Skeletal muscle cell (primary cell): ENCODE measurements at places on chromosomes 4 and X.

DNA sequence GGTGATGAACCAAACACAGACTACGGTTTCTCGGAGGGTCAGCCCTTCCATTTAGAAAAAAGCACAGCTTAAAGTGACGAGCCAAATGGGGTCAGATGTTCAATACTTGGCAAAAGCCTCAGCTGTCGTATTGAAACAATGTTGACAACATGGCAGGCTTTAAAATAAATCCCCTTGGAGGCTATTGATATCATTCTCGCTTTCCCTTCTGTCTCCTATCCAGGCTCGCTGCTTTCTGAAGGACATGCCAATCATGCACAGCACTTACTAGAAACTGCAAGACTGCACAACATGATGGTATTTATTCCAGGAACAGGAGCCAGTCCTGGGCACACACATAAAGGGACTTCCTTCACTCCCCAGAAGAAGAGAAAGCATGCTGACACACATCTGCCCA, 137.9 kb downstream of the SLC7A11 start:
- DNase-seq, result no peak

DNA sequence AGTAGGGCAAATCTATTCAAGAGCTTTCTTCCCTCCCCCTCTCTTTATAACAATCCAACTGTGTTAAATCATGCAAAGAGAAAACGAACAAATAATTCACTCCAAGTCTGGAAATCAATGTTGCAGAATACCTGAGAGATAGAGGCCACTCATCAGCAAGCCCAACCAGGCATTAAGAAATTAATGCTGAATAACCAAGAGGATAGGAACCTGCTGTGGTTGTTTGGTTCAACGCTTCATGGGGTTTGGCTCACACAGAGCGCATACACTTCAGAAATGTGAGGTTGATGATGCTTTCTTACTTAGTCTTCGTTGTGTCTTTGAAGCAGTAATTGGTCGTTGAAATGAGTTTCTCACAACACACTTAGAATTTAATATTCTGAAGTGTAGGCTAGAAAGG, 1540.0 kb upstream of the PABPC4L start:
- no peak for DNase-seq

- DNase-seq, result no peak
Measured at GRCh38 chr4:150007512-150007911, 70.7 kb upstream of the DCLK2 start.

- DNase-seq, result no peak
Measured at GRCh38 chr4:127238956-127239475, 393.7 kb upstream of the INTU start.

- DNase-seq, result peak; percentile 59
Measured at GRCh38 chr4:119729835-119730670, 101.4 kb upstream of the PDE5A start.

- no peak for DNase-seq
Measured at GRCh38 chr4:155819066-155819465, 47.0 kb downstream of the ASIC5 start.

- no peak for DNase-seq
Measured at GRCh38 chr4:87975466-87975865, at the start of gene SPP1. SPP1 (plus strand) TSS chr4:87975714; CDS start chr4:87976896, 1,182 bp downstream.

DNA sequence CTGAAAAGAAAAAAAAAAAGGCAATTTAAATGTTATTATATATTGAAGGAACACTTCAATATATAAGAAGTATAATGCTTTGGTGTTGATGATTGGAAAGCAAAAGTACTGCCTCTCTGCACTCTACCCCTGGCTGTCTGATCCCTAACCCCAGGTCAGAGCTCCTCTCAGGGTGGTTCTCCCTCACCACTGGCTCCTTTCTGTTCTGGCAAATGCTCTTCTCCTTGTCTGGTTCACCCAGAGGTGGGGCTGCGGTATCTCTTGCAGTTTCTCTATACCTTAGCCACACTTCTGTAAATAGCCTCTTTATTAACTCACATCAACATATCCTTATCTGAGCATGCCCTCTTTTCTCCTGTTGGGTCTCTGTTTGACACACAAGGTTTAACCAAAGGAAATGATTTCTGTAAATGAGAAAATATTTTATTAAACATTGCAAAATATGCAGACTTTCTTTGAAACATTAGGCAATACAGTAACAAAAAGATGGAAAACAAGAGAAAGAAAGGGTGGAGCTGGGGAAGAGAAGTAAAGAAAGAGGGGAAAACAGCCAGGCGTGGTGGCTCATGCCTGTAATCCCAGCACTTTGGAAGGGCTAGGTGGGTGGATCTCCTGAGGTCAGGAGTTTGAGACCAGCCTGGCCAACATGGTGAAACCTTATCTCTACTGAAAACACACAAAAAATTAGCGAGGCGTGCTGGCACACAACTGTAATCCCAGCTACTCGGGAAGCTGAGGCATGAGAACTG, 45.7 kb downstream of the ING2 start:
- DNase-seq, result no peak

DNA sequence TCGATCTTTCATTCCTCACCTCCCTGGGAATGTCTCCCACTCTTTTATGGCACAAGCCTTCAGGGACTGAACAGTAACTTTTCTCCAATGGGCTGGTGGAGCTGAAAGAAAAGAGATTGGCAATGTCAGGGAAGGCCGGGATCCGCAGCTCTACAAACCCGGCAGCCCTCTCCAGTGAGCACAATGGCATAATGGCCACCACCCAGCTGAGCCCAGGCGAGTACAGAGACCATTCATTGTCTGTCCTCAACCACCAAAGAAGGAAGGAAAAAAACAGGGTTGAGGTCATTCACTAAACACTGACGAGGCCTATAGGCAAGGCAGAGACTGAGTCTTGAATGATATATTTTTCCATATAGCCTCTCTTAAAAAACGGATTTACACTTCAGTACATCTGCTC, 3.6 kb downstream of the GEMIN8 start:
- DNase-seq, result no peak

- DNase-seq, result peak; percentile 71
Measured at GRCh38 chrX:23901060-23901459, 6.7 kb downstream of the APOO start.

GRCh38 chr4:7632971-7633370, 198.2 kb upstream of the PSAPL1 start:
- DNase-seq, result no peak

DNA sequence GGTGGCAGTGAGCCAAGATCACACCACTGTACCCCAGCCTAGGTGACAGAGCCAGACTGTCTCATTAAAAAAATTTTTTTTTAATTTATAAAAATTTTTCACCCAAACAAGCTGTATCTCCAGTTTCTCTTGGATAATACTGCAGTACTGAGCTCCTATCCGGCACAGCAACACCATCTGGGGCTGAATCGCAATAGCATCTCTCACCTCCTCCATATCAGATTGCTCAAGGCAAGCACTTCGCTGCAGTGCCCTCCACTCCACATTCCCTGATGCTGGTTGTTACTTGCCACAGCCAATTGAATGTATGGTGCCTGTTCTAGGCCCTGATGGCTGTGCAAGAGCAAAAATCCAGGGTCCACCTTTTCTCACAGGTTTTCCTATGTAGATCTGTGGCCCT, 69.3 kb upstream of the FAM241A start:
- DNase-seq, result no peak

GRCh38 chr4:8853249-8853648, 18.4 kb downstream of the HMX1 start:
- DNase-seq, result no peak

DNA sequence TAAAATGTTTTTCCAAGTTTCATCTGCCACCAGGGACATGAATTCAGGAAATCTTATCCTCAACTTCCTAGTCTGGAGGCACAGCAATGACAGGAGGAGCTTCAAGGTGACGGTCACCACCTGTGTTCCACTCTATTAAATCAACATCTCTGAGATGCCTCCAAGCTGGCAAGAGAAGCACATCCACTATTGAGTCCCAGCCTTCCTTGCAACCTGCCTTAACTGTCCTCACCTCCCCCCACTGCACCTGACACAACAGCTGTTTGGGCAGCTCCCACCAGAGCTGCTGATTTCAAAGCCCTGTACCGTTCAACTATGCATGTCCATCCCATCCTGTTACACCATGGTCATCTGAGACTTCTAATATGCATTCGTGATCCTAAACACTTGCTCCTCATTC, 123.4 kb downstream of the COL25A1 start:
- no peak for DNase-seq

DNA sequence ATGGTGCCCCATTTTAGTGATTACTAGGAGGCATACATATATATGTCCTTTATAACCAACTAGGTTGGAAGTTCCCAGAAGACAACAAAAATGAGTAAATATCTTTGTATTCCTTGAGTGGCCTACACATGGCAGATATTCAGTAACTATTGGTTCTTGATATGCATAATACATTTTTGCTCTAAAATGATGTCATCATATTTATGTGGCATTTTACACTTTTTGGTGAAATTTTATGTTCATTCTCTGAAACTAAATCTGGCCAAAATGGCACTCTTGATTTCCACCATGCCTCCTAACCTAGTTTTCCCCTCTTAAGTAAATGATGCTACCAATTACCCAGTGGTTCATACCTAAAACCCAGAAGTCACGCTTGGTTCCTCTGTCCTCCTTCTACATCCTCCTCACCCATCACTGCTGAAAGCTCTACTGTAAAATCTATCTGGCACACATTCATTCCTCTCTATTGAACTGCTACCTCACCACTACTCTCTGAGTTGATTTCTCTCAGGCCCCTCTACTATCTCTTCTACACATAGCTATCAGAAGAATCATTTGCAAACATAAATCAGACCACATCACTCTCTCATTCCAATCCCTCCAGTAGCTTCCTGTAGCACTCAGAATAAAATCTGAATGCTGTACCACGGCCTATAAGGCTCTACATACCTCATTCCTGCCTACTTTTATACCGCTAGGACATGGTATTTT, 13.4 kb downstream of the SLC10A7 start:
- no peak for DNase-seq

DNA sequence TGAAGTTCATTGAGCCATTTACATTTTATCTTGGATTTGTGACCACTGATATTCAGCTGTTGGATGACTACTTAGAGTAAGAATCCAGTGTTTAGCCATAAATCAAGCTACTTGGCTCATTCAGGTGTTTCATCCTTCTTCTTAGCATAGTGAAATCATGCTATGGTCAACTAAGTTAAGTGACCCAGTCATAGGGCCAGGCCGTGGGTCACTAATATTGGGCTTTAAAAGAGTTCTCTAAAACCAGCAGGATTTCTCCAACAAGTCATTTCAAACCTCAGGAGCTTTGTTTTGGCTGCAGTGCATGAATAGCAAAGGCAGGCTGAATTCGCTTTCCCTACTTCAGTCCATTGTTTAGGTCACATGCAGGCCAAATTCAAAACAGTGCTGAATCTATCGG, 181.0 kb downstream of the MAML3 start:
- DNase-seq, result no peak

GRCh38 chrX:105313596-105313995, 93.1 kb upstream of the TEX13A start:
- no peak for DNase-seq

DNA sequence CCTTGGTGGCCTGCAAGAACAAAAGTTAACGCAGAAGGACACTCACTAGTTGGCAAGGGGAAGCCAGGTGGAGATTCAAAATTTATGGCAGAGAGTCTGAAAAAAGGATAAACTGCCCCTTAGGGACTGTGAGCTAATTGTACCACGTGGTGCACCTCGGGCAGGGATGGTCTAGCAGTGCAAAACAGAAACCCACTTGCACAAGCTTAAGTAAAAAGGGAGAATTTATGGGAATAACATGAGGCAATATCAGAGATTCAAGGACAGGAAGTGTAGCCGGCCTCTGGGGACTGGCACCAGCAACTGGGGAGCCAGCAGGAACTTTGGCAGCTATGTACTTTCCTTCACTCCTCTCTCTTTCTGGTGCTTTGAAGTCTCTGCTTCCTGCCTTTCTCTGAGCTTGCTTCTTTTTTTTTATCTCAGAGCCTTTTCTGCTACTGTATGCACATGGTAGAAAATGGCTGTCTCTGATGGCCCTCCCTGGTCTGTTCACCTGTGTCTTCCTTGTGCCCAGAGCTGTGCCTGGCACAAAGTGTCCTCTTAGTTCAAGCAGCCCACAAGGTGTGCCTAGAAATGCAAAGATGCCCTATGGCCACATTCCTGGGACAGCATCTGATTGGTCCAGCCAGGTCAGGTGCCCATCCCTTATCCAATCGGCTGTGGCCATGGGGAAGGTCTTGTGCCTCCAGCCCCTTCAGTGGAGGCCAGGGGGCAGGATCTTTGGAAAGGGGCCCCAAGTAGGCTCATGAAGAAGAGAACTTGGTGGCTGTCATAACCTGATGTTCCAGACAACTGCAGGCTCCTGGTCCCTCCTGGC, 114.8 kb upstream of the ATP6AP2 start:
- no peak for DNase-seq

DNA sequence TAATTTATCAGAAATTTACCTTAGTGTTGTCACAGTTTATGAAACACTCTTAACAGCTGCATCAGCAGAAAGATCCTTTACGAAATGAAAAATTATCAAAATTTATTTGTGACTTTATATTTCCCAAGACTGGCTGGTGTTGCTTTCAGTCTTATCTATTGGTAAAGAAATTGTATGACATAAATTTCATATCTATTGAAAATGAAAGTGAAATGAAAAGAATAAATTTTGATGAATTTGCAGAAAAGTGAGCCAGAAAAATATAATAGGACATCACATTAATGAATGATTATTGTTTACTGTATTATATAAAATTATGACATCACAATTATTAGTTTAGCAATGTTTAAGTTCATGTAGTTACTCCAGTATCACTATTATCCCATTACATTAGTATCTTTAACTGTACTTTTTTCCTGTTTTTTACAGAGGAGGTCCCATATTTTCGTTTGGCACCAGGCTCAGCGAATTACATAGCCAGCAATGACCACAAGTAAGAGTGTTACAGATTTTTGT, 13.2 kb upstream of the TMEM165 start:
- DNase-seq, result no peak

DNA sequence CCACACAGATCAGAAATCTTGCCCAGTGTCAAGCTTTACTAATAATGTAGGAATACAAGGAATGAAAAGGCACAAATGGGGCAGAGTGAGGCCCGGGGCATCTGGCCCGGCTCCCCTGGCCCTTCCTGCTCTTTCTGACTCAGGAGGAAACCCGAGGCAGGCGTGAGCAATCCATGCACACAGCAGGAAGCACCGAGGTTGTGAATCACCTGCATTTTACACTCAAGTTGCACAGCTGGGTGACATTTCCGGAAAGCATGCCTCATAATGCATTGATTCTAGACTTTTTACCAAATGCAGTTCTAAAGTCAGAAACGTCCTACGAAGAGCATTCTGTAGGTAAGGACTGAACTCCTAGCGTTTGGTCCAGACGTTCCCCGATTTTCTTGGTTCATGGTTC, 38.9 kb downstream of the PRIMPOL start:
- DNase-seq, result peak; percentile 65

GRCh38 chrX:124231451-124231759, 101.1 kb upstream of the TEX13D start:
- DNase-seq, result no peak

- no peak for DNase-seq
Measured at GRCh38 chr4:118177126-118177525, 142.8 kb downstream of the NDST3 start.

GRCh38 chr4:48118081-48118480, 16.0 kb downstream of the TXK start:
- no peak for DNase-seq

DNA sequence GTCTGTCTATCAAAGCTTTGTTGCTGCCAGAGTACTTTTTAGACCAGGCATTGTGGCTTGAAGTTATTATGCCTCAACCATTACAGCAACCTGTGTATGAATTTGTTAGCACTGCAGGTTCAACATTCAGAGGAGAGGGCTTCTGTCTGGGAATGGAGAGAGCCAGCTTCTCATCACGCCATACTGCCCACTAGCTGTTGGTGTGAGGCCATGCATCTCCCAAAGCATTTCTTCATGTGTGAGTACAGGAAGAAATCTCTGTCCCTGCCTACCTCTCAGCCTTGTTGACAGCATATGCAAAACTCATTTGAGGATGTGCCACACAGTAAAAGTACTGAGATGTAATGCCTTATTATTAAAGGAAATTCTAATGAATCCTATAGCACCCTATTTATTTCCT, 76.9 kb upstream of the PPARGC1A start:
- no peak for DNase-seq
